ENCODE measurements at places on chromosomes 2 and 18. TPM values are rescaled to one million over a fixed set of nuclear protein-coding genes. Genes with fewer than 3 reads are reported as not detected.

DNA sequence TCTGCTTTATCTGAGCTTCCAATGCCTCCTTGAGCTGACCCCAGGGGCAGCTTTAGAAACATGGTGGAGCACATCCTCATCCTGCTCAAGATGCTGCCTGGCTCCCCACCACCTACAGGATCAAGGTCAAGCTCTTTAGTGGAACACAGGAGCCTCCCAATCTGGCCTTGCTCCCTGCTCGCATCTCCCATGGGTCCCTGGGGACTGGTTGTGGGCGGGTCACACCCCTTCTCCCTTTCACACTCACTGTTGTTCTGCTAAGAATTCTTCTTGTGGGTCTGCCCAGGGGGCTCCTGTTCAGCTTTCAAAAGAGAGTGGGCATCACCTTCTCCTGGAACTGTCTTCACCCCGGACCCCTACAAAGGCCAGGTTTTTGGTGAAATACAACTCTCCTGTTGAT is 8.4 kb upstream of the NT5DC4 start:
- no peak for DNase-seq

NAT8 gene
- not detected for total RNA-seq

- no peak for DNase-seq
Observed at GRCh38 chr2:74048843-74049519, 64.3 kb downstream of the TET3 start.

DNA sequence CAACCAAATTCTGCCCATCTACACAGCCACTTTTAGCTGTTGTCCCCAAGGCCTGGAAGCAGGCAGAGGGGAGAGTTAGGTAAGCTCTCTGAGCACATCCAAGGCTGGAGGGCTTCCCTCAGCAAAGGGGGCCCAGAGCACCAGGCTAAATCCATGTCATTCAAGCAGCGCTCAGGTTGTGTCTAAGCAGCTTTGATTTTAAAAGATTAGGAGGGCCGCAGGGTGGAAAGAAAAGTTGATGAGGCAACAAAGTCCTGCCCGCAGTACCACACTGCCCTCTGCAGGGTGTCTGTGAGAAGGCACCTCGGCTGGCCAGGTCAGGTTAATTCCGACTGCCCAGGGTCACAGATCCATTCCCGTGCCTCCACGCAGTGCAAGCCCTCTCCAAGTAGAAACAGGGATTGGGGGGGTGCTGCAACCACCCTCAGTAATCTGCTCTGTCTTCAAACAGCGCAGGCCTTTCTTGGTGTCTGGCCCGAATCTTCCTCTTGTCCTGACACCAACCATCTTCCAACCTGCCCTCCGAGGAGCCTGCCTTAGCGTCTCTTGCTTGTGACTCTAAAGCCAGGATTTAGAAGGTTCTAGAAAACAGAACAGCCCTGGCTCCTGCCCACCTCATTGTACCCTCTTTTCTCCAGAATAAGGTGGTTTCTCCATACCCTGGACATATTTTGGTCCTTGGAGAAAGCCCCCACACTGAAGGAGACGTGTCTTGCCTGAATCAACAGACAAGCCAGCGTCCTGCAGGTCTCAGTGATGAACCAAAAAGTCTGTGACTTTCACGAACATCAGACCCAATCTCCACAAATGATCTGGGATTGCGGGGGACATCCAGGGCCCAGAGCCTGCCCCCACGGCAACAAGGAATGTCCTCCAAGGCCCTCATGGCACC is 289.2 kb downstream of the TNS1 start:
- DNase-seq, result peak; percentile 81

DNA sequence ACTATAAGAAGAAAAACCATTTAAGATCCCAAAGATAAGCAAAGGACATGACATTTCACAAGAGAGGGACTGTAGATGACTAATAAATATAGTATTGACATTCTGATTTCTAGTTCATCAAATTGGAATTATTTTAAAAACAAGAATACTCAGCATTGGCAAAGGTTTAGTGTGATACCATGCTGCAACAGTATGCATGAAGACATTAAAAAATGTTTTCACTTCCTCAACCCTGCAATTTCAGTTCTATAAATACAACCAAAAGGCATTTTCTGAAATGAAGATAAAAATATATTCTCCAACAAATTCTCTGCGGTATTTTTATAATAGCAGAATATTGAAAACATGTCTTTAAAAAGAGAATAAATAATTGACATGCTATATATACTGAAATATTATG is 2.1 kb downstream of the C2orf81 start:
- DNase-seq, result no peak

Measured in natural killer cell treated with Interleukin-12 subunit alpha and Interleukin-12 subunit beta and Interleukin-15 and Interleukin-18, amount 100 ng/mL, for 72 hours (primary cell).